ENCODE measurements at places on chromosomes 16 and 17.
A peak's percentile ranks its signal among the peaks of the same experiment; 100 is the strongest.

GRCh38 chr16:81583893-81584631, 139.5 kb downstream of the CMIP start:
- no peak for DNase-seq

DNA sequence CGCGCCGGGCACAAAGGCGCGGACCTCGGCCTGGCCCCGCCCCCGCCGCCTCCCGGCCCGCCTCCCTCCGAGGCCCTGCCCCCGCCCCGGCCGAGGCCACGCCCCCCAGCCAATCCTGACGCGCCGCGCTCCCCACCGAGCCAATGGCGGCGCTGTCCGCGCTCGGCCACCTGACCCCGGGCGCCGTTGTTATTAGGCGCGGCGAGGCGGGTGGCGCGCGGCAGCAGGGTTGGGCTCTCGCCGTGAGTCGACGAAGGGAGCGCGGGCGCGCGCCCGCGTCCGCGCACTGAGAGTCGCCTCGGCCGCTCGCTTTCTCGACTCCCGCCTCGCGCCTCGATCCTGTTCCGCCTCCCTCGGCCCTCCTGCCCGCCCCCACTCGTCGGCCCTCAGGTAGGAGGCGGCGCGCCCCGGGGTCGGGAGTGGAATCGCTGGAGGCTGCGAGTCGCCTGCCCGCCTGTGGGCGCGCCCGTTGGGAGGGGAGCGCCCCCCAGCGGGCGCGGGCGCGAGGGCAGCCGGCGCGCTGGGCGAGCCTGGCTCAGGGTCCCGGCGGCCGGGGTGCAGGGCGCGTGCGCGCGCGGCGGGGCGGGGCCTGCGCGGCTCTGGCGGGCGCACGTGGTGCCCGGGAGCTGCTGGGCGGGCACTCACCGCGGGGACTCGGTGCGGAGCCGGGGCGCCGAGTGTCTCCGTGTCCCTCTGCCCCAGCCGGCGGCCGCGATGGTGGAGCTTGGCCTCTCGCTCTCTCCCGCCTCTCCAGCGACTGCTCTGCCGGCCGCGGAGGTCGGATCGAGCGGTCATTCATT, 405 bp upstream of the CBLN1 start:
- peak; percentile 100 for DNase-seq

DNA sequence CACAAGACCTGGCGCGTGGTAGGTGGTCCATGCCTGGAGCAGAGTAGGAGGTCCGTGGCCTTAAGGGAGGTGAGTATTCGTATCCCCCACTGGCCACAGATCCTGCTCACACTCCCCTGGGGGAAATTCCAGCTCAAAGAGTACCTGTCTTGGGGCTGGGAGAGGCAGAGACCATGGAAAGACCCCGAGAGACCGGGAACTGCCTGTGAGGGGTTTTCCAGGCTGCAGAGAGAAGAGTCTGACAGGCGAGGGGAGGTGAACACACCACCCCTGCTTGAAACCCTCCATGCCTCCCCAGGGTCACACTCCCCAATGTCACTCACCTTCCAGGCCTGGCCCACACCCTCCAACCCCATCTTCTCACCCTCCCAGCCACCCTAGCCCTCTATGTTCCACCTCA, 12.6 kb upstream of the SNN start:
- DNase-seq = no peak

- no peak for DNase-seq
Measured at GRCh38 chr16:51540259-51540658, 389.2 kb upstream of the SALL1 start.

DNA sequence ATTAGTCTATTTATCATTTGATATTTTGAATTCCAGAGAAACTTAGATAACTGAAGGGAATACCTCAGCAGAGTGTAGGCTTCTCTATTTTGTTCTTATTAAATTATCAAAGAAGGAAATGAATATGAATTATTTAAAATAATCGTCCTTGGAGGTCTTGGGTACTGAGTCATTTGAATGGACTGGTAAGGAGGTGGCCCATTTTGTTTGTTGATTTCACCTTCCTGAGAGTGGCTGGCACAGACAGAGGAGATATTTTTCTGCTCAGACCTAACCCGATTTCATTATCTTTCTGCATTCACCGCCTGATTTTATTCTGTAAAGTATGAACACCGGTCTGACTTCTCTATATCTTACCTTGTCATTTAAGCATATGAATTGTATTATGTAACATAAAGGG, 88.0 kb downstream of the USP22 start:
- no peak for DNase-seq

DNA sequence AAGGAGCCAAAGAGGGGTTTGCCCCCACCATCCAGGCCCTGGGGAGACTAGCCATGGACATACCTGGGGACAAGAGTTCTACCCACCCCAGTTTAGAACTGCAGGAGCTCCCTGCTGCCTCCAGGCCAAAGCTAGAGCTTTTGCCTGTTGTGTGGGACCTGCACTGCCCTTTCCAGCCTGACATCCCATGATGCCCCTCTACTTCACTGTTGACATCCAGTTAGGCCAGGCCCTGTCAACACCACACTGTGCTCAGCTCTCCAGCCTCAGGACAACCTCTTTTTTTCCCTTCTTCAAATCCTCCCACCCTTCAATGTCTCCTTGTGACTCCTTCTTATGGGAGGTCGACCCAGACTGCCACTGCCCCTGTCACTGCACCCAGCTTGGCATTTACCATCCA, 19.8 kb upstream of the CBFB start:
- DNase-seq = no peak

- DNase-seq = peak; percentile 6
Measured at GRCh38 chr16:6993544-6993943, 339.1 kb upstream of the RBFOX1 start.

DNA sequence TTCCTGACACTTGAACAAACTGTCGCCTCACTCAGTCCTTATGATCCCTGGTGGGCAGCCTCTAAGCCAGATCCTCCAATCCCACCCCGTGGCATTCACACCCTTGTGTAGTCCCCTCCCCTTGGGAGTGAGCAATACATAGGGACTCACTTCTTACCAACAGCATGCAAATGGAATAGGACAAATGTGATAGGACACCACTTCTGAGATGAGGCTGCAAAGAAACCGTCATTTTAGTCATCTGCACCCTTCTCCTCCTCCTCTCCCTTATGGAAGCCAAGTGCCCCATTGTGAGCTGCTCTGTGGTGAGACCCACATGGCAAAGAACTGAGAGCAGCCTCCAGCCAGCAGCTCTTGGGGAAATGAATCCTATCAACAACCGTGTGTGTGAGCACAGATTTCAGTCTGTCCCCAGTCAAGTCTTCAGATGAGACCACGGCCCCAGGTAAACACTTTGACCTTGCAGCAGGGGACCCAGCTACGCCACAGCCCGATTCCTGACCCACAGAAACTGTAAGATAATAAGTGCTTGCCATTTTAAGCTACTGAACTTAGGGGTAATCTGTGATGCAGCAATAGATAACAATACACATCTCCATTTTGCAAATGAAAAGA, 46.9 kb downstream of the ZFHX3 start:
- DNase-seq = no peak

GRCh38 chr16:13944816-13945215, 24.9 kb downstream of the ERCC4 start:
- no peak for DNase-seq

- DNase-seq = no peak
Measured at GRCh38 chr16:997440-998051, 16.0 kb downstream of the SOX8 start.

GRCh38 chr17:29504711-29505110, 62.1 kb downstream of the ABHD15 start:
- DNase-seq = no peak

DNA sequence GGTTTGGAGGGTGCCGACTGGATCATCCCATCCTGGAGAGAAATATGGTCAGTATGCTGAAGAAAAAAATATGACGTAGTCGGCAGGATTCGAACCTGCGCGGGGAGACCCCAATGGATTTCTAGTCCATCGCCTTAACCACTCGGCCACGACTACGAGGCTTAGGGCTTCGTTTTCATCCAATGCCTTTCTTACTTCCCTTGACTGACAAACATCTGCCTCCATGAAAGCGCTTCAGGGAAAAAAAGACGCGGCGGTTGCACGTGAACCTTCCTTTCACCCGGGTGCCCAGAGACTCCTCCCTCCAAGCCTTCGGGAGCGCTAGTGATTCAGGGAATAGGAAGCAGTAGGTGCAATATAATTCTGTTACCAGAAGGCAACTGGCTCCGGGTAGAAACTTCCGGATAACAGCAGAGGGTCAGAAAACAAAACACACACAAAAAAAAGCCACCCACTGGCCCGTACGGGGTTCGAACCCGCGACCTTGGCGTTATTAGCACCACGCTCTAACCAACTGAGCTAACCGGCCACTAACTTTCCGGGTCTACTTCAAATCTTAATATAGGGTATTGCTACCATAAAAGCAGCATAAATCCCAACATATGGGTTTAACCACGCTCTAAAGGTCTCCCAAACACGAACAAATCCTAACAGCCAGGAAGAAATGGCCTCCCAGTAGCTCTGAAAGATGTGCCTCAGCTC, 16.3 kb upstream of the AURKB start:
- DNase-seq = peak; percentile 65

GRCh38 chr16:85995541-85996423, 96.8 kb downstream of the IRF8 start:
- no peak for DNase-seq

DNA sequence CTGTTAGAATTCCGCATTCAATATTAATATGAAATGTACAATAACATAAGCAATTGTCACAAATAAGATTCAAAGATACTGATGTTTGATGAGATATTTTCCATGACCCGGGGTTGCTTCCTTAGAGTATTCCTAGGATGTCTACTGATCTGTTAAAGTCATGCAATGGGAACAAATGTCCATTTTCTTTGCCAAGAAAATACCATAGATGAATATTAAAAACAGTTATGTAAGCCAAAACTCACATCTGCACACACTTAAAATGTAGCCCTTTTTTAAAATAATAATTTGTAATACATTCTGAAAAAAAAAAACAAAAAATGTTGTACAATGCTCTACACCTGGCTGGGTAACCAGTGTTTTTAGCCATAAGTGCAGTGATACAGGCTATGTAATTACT, 259.4 kb upstream of the AXIN2 start:
- DNase-seq = no peak

DNA sequence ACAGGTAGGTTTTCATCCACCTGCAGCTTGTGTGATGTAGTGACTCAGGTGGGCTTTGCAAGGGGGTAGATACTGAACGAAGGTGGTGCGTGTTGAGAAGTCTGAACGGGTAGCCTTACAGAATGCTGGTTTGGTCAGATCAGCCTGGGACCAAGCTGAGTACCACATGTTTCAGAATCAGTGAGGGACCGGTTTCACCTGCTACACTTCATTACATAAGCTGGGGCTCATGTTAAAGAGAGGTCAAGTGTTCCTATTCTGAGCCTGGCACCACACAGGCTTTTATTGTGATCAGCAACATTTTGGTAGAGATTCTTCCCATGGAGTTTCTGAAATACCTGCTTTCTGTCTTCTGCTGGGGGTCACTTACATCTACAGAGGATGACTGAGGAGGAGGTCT, 207.4 kb upstream of the EEF2KMT start:
- DNase-seq = no peak

DNA sequence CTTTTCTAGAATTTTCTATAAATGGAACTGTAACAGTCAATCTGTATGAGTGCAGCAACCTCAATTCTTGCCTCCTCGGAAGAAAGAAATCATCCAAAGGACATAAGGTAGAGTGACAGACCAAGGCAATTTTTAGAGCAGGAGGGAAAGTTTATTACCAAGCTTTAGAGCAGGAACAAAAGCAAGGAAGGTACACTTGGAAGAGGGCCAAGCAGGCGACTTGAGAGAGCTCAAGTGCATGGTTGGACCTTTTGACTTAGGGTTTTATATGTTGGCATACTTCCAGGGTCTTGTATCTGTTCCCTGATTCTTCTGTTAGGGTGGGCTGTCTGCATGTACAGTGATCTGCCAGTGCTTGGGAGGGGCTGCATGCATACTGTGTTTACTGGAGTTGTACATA, 50.3 kb downstream of the SCNN1G start:
- DNase-seq = no peak

DNA sequence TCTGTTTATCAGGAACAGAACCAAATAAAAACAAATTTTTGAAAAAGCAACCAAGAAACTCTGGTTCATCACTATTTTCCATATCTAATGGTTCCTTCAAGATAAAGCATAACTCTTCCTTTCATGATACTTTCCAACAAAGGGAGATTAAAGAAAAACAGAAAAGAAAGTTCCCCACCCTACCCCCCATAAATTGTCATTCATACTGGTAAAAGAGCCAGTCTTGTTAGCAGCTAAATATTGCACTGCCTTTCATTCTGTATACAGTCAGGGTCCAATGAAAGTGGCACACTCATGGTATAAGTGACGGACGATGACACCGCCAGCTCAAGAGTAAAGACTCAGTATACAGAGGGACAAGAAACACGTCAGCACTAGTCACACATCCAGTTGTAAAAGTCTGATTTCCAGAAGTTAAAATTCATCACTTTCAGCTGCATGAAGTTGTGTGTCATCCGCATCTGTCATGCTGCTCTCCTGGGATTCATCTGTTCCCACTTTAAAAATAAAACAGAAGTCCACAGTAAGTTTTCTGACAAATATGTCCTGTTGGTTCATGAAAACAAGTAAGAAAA, 68.5 kb downstream of the CDC27 start:
- no peak for DNase-seq

DNA sequence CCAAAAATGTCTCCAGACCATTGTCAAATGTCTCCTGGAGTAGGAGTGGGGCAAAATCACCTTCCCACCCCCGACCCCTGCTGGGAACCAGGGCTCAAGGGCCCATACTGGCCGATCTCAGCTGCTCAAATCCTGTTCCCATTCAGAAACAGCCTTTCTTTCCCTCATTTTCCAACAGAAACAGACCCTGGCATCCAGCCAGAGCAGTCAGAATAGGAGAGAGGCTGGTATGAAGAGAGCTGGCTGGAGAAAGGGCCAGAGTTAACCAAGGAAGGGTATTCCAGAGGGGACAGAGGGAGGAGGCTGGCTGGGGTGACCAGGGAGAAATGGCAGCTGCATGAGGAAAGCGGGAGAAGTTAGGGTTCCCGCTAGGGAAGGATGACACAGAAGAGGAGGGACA, 199.1 kb downstream of the XYLT1 start:
- DNase-seq = peak; percentile 60

DNA sequence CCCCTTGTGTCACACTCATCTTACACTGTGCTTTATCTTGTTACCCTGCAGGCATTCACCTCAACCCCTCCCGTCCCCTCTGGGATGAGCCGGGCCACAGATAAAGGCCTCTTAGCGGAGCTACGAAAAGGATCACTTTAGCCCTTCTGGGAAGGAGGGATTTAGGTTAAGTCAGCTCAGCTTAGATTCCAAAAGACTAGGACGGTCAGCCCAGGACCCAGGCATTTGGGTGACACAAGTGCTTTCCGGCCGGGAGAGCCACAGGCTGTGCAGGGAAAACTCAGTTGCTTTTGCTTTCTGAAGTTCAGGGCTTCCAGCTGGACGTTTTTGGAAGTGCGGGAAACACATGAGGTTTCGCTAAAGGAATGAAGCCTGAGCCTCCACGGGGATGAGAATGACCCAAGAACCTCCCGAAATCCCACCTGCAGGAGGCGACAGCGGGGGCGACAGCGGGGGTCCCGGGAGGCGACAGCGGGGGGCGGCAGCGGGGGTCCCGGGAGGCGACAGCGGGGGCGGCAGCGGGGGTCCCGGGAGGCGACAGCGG, 11.6 kb upstream of the METRNL start:
- peak; percentile 61 for DNase-seq

- no peak for DNase-seq
Measured at GRCh38 chr17:44338702-44339101, 6.4 kb upstream of the GRN start.

- DNase-seq = peak; percentile 83
Measured at GRCh38 chr17:82917699-82918345, 78.0 kb upstream of the ZNF750 start.
